ENCODE measurements at places on chromosomes 11 and 22. TPM values are rescaled to one million over a fixed set of nuclear protein-coding genes. Genes with fewer than 3 reads are reported as not detected.

Gene SPDYC
- not detected for total RNA-seq

Gene PIWIL4
- total RNA-seq = 0.22 TPM

Gene C22orf31
- not detected for total RNA-seq

Gene NOX4
- 11.6 TPM for total RNA-seq

Gene NUP50
- 60.8 TPM for total RNA-seq
